Stimulated activated CD4-positive, alpha-beta T cell treated with anti-CD3 and anti-CD28 coated beads, TNF-alpha, amount 100 ng/mL, for 1 hour (primary cell): ENCODE measurements at places on chromosomes 2 and 18.

- DNase-seq: no peak
Observed at GRCh38 chr2:121133551-121134319, 151.3 kb downstream of the TFCP2L1 start.

DNA sequence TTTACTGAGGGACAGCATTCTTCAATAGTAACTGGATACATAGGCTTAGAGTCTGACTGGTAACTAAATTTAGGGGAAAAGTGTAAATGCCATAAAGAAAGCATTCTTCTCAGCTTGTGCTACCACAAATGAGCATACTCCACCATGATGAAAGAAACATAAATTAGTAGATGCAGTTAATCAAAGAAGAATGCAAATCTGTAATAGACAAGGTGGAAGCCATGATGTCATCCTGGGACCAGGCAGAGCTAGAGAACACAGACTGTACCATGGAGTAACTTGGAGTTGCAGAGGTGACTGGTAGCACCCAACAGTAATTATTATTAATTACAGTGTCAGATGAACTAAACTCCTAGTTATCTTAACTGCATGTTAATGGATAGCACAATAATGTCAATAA is 51.7 kb downstream of the RBKS start:
- no peak for DNase-seq

DNA sequence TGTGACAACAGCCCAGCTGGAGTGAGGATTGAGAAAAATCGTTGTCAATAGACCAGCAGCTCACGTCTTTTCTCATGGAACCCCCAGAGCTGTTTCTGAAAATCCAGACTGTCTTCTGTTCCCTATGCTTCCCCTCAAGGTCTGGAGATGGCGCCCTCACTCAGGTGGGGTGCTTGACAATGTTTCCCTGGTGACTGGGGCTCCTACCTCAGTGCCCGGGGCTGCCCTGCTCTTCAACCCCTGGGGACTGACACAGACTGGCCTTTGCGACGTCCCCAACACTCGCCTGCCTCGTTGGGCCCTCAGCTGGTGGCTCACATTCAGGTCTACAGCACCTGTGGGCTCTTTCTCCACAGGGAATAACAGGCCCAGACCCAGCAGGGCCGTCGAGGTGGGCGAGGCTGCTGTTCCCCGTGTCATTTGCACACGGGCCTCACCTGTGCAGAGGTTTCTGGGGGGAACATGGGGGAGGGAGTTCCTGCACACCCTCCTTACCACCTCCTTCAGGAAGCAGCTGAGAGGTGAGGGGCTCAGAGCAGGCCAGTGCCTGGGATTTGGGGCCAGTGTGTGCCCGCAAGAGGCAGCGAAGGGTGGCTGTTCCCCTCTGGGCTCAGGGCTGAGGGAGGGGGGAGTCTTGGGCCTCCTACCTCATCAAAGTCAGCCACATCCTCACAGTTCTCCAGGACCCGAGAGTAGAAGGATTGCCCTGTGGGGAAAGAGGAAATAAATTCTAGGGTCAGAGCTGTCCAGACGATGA is 59.3 kb upstream of the OTOF start:
- no peak for DNase-seq

GRCh38 chr2:7280790-7281189 is 363.6 kb downstream of the RNF144A start:
- DNase-seq: no peak

DNA sequence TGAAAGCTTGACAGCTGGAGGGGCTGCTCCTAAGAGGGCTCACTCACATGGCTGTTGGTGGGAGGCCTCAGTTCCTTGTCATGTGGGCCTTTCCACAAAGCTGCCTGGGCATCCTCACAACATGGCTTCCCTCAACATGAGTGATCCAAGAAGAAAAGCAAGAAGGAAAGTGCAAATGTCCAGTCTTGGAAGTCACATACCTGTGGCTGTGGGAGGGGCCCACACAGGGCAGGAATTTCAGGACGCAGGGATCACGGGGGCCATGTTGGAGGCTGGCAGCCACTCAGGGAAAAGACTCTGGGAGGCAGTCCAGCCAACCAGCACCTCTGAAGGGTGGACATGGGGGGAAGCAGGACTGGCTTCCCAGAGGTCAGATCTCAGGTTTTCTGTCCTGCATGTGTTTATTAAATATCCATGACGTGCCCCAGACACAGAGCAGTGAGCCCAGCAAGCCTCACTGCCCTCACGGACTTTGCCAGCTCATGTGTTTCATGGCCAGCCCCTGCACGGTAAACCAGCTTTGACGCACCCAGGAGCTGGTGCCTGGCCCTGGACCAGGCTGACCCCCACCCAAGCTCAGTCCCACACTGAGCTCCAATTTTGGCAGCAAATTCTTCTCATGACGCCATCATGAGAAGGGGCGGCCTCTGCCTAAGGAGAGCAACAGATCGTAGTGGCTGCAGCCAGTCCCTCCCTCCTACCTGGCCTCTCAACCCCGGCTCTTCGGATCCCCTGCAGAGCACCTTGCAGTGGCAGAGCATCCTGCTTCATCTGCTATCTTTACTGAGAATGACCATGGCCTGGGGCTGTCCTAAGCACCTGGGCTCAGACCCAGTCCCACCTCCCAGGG is 34.7 kb upstream of the GPR17 start:
- DNase-seq: no peak

DNA sequence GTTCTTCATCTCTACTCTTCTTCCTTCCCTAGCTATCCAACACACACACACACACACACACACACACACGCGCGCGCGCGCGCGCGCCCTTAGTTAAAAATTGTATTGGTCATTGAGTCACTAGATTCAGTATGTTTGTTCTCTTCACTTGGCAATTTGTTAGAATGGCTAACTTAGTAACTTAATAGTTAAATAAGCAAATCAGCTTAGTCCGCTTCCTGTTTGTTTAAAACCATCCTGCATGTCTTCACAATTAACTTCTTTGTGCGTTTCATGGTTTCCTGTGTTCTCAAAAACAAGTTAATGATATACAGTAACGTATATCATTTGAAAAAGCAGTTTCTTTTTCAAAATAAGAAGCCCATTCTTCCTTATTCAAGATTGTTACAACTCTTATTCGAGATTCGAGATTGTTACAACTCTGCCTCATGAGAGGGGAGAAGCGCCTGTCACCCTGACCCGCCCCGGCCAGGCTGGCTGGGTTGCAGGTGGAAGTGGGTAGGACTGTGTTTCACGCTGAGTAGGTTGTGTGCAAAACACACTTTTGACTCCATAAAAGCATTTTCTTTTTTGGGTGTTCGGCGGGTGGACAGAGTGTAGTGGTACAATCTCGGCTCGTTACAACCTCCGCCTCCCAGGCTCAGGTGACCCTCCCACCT is 9.5 kb upstream of the CNNM3 start:
- no peak for DNase-seq

GRCh38 chr2:44869761-44870160 is 71.7 kb upstream of the SIX3 start:
- no peak for DNase-seq

DNA sequence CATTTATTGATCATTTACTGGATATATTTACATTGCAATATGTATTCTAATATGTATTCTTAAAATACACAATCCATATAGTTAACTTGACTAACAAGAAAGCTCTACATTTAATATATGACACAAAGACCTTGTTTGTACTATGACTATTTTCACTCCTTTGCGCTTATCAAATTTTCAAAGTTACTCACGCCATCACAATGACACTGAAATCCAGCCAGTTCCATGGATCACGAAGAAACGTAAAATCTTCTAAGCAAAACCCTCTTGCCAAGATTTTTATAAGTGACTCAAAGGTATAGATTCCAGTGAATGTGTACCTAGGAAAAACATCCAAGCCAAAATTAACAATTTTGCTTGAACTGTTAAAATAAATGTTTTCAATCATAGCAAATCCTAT is 39.6 kb downstream of the SCN3A start:
- DNase-seq: no peak

DNA sequence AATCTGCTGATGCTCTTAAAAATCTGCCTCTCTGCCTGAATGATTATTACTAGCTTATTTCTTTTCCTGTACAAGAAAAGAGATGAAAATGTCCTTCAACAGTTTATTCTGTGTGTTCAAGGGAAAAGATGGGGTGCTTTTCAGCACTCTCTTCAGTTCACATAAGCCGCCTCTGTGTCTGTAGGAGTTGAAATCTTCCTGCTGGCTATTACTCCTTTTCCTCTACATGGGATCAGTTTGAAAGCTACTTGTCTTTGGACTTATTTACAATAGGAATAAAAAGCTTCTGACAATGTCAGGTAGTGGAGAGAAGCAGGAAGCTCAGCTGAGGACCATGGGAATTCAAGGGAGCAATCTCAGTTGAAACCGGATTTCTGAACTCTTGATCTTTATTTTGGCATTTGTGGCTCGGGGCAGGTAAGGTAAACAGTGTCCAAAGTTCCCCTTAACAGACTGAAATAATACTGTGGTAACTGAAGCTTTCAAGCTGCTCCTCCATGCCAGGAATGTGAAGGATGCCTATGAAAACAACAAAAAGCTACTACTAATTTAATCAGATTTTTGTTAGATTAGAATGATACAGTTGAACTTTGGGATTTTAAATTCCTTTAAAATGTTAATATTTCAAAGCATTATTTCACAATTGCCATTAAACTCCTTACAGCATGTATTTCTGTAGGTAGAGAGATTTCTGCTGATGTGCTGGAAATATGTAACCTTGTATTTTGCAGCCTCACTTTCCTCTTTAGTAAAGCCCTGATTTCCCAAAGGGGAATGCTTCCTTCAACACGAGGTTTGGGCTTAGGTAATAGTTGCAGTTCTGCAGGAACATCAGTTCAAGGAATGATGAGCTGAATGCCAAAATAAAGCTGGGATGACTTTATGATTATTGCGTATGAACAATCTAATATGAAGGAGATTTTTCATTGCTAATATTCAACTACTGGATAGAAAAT is 43.6 kb downstream of the MAPRE2 start:
- DNase-seq: no peak

DNA sequence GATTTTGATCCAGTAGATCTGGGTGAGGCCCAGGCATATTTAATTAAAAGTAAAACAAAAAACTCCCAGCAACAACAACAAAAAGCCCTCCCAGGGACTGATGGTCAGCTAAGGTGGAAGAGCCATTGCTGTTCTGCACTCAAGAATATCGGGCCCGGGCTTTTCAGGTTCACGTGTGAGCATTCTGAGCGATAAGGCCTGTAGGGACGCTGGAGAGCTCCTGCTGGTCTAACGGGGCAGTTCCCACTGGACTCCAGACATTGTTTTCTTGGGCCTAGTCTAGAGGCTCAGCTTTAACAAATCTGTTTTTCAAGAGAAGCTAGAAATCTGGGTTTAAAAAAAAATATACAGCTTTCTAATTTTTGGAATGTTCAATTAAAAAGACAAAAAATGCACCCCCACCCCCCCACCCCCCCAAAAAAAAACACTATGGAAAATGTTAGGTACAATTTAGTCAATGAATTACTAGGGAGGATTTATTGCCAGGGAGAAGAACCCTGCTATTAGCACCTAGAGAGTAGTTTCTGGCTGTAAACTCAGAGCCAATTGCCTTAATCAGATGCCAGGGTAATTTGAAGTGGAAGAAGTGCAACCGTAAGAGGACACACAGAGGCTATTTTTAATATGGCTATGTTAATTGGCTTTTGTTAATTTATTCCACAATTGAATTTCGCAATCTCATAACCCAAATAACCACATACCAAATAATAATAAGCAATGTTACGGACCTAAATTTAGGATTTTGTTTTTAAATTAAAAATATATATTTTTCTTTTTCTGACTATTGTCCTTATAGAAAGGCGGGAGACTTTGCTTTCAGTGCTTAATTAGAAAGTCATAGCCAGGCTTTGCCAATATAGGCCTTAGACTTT is 78.9 kb downstream of the MAP4K4 start:
- no peak for DNase-seq

GRCh38 chr18:3350566-3351527 is 88.9 kb downstream of the MYL12B start:
- no peak for DNase-seq

GRCh38 chr18:32937597-32937996 is 164.8 kb upstream of the KLHL14 start:
- no peak for DNase-seq

DNA sequence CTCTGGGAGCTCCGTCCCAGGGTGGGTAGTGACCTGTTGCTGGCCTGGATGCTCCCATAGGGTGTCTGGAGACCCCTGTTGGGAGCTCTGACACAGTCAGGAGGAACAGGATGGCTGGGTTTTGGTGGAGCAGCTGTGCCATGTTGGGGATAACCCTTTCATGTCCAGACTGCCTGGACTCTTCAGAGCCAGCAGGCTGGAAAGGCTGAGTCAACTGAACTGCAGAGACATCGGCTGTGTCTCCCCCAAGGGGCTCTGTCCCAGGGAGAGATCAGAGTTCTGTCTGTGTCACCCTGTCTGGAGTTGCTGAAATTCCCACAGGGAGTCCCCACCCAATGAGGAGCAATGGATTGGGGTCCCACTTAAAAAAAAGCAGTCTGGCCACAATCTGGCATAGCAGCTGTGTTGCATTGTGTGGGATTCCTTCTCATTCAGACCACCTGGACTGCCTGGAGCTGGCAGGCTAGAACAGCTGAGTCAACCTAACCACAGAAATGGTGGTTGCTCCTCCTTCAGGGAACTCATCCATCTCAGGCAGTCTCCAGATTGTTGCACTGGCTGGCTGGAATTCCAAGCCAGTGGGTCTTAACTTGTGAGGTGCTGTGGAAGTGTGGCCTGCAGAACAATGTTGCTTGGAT is 37.2 kb downstream of the AGPS start:
- no peak for DNase-seq

- DNase-seq: no peak
Observed at GRCh38 chr2:90069290-90069894, 1377.9 kb downstream of the RPIA start.

DNA sequence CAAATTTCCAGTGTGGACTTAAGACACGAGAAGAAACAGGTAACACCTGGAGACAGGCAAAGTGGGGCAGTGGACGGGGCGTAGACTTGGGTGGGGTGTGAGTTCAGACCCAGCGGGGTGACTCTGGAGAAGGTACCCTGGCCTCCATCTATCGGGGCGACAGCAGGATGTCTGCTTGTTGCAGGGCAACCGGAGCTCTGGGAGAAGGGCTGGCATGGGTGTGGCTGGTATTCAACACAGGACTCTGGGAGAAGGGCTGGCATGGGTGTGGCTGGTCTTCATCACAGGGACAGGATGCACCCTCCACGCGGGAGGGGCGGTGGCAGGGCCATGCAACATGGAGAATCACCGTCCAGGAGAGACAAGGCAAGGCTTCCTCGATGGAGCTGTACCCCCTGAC is 198.5 kb downstream of the HDAC4 start:
- DNase-seq: no peak

DNA sequence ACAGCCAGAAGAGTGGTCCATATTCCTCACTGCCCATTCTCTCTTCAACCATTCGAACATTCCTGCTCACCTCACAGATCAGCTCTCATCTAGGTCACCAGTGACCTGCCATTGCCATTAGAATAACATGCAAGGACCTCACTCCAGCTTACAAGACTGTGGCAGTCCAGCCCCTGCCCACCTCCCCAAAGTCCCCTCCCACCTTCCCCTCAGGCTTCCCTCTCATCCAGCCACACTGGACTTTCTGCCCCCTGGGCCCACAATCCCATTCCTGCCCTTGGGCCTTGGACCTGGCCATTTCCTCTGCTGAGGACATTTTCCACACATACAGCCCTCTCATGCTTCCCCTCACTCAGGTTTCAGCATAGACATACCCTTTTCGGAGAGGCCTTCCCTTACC is 5.2 kb upstream of the TMEM177 start:
- DNase-seq: no peak
